ENCODE measurements at places on chromosomes 5 and 9. TPM values are rescaled to one million over a fixed set of nuclear protein-coding genes. Genes with fewer than 3 reads are reported as not detected.

PRRC2B gene
- total RNA-seq: 97.3 TPM

SURF6 gene
- total RNA-seq: 14.2 TPM

LCN10 gene
- total RNA-seq: not detected

SCGB3A2 gene
- total RNA-seq: not detected
